ENCODE measurements at places on chromosomes 12 and 14.

DNA sequence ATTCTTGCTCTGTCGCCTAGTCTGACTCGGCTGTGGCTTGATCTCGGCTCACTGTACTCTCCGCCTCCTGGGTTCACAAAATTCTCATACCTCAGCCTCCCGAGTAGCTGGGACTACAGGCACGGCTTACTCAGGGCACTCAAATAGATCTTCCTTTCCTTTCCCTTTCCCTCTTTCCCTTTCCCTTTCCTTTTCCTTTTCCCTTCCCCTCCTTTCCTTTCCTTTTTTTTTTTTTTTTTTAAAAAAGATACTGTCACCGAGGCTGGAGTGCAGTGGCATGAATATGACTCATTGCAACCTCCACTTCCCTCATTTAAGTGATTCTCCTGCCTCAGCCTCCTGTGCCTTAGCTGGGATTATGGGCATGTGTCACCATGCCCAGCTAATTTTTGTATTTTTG, 86.0 kb downstream of the AEBP2 start:
- DNase-seq: no peak

- peak; percentile 52 for DNase-seq
Measured at GRCh38 chr14:103188810-103189480, 65.7 kb downstream of the TNFAIP2 start.

- no peak for DNase-seq
Measured at GRCh38 chr14:73252491-73253322, 15.4 kb downstream of the PAPLN start.

GRCh38 chr12:6076346-6076745, 48.1 kb downstream of the VWF start:
- DNase-seq: no peak

DNA sequence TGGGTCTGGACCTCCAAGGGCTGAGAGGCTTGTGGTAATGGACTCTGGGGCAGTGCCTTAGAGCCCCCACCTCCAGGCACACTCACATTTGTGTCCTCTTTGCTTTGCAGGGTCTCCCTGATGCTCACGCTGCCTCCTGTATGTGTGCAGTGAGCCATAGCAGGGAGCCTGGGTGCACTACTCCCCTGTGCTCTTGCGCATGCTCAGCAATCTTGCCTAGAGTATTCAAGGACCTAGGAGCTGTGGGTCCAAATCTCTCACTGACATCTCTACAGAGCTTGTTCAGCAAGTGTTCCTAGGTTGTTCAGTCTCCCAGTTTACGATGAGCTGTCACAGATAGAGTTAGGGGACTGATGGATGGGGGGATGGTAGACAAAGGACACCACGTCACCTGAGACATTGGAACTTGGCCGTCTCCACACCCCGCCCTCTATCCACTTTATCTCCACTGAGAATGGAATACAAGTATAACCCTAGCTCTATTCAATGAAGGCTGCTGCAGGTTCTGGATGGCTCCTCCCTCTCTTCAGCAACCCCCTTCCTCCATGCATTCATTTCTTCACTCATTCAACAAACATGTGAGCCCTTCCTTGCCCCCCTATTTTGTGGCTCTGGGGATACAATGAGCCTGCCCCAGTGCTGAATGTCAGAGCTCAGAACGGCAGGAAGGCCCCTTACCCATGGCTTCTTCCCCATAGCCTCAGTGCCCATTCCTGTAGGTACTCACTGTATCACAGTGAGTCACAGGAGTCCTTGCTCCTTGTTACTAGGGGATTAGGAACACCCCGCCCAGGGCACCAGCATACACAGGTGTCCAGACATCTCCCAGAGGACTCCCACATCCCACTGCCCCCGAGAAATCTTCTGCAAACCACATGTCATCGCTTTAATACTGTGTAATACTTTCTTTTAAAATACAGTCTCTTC, 31.2 kb downstream of the FIGNL2 start:
- DNase-seq: no peak

DNA sequence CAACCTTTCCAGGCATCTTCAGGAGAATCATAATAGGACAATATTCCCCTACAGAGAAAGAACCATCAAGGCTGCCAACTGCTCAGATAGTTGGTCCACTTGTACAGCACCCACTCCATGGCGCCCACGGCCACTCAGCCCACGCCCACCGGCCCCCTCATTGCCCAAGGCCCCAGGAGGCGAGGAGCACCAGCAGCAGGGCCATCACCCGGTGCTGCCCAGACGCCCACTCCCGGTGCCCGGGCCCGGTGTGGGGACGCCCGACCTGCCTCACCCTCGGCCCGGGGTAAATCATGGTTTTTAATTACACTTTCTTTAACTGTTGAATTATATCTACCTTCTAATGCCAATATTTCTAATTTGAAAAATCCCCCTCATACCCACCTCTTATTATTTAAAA, 41.3 kb upstream of the ANO6 start:
- DNase-seq: no peak

DNA sequence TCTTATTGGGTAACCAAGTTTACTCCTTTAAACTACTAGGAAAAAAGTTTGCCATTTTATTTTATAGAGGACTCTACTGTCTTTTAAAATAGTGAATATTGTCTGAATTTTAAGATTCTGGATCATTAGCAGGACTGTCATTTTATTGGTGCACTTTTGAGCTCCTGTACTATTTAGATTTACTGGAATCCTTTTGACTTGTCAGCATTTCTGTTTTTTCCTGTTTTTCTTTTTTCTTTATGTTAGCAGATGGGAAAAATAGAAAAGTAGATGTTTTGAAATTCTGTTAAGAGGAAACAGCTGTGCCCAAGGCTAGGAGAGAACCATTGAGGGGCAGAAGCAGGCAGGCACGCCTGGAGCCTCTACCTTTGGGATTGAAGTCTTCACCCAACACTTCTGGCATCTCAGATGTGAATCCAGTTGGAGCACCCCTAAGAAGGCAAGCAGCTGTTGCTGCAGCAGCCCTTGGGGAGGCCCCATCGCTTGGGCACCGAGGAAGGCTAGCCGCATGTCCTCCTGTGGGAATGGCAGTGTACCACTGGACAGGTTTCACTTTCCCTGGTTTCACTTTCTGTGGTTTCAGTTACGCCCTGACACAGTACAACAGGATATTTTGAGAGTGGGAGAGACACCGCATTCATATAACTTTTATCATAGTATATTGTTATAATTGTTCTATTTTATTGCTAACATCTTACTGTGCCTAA, 11.5 kb downstream of the RIMKLB start:
- DNase-seq: no peak

- DNase-seq: peak; percentile 75
Measured at GRCh38 chr12:62813031-62813829, 121.7 kb downstream of the PPM1H start.

DNA sequence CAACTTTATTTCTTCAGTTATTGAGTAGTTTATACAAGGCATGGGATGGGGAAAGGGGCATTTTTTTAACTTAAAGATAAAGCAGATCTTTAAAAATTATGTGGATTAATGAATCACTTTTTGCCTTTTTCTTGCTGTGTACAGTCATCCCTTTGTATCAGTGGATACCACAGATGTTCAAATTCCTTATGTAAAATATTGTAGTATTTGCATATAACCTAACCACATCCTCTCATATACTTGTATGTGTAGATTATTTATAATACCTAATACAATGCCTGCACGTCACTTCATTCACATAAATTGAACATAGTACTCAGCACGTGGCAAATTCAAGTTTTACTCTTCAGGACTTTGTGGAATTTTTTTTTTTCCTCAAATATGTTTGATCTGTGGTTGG, 66.5 kb upstream of the MON2 start:
- DNase-seq: no peak

DNA sequence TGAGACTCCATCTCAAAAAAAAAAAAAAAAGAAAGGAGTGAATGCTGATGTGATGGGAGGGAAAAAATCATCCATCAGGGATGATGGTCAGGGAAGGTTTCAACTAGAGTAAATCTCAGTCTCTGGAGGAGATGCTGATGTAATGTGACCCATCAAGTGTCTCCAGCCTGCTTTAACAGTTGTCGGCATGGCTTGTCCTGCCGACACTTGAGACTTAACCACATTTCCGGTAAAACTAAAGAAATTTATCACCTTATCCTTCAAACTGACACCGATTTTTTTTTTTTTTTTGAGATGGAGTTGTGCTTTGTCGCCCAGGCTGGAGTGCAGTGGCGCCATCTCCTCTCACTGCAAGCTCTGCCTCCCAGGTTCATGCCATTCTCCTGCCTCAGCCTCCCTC, 21.5 kb upstream of the ANAPC5 start:
- DNase-seq: no peak

DNA sequence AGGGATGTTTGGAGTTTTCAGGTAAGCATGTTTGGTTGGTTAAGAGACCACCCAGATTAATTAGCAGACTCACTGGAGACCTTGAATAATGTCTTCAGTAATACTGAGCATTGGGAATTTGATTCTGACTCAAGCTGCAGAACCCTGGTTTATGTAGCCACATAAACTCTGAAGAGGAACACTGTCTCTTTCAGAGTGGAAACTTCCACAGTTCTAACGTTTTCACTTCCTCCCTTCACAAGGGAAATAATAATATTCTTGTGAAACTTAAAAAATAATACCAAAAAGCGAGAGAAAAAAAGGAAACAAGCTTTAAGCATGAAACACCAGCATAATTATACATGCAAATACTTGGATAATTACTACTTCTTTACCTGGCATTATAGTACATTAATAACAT, 40.0 kb upstream of the ST8SIA1 start:
- DNase-seq: no peak

GRCh38 chr14:23364164-23365035, 572 bp downstream of the EFS start:
- peak; percentile 86 for DNase-seq

DNA sequence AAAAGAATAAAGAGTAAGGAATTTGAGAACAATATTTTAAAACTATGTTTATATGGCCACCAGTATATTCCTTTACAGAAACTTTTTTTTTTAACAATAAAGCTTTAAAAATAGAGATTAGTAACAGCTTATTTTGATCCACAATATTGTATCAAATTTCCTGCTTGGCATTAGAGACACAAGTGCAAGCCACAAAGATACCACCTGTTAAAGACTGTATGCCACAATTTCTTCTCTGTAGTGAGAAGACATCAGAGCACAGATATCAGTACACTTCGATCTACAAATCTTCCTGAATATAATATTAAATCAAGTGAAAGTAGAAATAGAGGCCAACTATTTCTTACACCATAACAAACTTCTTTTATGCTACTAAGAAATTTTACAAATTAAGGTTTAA, 68.0 kb downstream of the GALNT4 start:
- no peak for DNase-seq

- DNase-seq: no peak
Measured at GRCh38 chr14:77253333-77254190, 17.4 kb downstream of the NGB start.

- DNase-seq: no peak
Measured at GRCh38 chr12:132139912-132140311, 4.2 kb downstream of the DDX51 start.

DNA sequence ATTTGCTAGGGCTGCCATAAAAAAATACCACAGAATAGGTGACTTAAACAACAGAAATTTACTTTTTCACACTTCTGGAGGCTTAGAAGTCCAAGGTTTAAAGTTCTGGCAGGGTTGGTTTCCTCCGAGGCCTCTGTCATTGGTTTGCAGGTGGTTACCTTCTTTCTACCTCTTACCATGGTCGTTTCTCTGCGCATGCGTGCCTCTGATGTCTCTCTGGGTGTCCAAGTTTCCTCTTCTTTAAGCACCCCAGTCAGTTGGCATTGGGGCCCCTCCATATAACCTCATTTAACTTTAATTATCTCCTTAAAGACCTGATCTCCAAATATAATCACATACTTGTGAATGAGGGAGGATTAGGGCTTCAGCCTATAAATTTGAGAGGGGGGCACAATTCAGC, 103.2 kb downstream of the SLC15A5 start:
- no peak for DNase-seq

GRCh38 chr14:83163016-83163415, 1629.4 kb upstream of the SEL1L start:
- no peak for DNase-seq

DNA sequence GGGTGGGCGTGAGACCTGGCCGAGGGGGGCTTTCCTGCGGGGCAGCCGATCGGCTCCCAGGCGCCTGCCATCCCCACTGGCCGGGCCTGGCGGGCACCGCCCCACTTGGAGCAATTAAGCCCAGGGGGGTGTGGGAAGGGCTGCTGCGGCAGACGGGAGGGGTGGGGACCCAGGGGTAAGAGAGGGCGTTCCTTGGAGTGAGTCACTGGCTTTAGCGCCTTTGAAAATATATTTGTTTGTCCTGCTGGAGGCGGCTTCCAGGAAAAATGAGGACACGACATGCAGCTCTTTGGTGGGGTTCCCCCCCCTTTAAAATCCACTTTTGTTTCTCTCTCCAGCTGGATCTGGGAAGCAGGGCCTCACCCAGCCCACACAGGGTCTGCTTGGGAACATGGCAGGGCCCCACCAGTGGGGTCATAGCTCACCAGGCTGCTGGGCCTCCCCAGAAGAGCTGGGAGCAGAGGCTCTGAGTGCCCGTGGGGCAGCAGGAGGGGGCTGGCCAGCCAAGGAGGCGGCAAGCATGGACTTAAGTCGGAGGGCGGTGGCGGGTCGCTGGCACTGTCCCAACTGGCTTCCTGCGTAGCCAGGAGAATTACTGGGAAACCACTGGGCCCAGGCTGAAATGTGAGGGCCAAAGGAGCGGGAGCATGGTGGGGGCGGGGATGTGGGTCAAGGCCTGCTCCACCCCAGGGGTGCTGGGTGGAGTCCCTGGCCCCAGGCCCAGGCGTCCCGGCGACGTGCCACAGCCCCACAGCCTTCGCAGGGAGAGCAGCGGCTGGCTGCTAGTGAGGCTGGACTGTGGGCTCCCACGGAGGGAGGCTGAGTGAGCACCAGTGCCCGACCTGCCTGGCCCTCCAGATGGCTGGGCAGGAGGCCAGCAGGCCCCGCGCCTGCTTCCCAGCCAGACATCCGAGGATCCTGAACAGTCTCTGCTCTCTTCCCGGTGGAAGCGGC, 128.0 kb downstream of the RFLNA start:
- peak; percentile 98 for DNase-seq

DNA sequence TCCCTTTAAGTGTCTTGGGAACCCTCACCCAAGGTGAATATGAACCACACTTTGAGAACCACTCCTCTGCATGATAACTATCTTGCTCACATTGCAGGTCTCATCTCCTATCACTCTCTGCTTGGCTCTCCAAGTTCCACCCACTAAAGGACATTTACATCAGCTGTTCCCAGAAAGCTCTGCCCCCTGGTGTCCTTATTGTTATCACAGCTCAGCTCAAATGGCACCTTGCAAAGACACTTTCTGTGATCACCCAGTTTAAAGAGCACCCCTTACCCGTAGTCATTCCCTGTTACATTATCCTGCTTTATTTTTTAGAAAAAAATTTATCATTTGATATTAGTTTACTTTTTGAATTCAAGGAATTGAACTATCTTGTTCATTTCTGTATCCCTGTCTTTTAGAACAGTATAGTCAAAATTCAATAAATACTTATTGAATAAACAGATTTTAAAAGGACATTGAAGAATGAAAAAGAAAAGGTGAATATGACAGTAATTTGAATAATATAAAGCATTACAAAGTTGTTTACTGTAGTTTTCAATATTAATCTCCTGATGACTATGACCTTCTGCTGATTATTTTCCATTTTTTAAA, 20.5 kb upstream of the GUCY2C start:
- no peak for DNase-seq

GRCh38 chr14:51653079-51653774, 1.5 kb downstream of the FRMD6 start:
- DNase-seq: no peak
